ENCODE measurements at places on chromosomes 1 and 21.

DNA sequence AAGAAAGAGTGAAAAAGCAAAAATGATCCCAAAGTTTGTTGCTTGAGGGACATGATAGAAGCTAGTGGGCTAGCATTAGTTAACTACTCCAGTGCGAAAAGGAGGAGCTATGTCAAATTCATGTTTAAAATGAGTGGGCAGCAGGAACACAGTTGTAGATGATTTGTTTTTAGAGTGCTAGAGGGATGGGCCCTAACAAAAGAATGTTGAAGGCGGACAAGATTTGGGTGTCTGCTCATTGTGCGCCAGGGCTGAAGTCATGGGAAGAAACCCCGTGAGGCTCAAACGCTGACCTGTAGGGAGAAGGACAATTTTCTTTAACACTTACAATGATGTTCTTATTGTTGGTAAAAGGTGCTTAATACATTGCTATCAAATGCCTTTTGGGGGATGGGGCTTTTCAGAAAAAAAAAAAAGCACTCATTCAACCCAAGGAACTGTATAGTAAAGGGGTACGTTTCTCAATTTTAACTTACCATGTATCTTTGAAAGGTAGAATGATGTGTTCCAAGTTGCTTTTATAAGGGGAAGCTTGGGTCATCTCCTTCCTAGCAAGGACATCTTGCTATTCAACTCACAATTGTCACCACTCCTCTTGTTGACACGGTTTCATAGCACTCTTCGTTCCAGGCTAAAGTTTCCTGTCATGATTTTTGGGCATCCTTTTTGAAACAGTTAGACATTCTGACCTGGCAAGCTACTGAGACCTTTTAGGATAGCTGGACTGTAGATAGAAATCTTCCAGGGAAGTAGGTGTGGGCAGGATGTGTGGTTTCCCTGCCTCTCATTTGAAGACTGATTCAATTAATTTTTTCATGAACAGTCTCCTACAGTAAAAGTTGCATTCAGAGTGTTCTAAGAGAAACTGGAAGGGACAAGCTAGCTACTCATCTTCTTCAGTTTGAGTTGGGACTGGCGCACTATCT is 53.0 kb upstream of the CNN3 start:
- no peak for DNase-seq
- H3K4me1 ChIP-seq, result peaks cover 8% of the 10 kb centered on the region
- H3K27ac ChIP-seq, result peak overlapping the region; percentile 6
- no peaks in the 10 kb centered on the region for H3K27me3 ChIP-seq
- no peak overlapping the region for H3K4me3 ChIP-seq

DNA sequence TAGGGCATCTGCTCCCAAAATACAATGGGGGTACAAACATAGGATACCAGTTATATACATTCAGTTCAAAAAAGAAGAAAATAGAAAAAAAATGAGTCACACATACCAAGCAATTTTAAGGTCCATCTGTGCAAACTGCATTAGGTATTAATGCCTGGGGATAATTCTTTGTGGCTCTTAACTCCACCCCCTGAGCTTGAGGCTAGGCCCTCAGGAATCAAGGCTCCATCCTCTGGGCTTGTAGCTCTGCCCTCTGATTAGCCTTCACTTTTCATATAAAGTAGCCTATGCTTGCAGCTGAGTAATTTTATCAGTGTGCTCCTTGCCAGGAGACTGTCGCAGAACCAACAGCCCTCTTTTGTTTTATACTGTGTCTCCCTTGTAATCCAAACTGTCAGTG is 69.9 kb upstream of the BACE2 start:
- H3K4me1 ChIP-seq, result no peaks in the 10 kb centered on the region
- H3K36me3 ChIP-seq, result no peaks in the 10 kb centered on the region
- H3K27ac ChIP-seq, result no peak overlapping the region
- no peak for DNase-seq
- H3K27me3 ChIP-seq, result peaks cover 13% of the 10 kb centered on the region
- H3K4me3 ChIP-seq, result no peak overlapping the region

- no peaks in the 10 kb centered on the region for H3K4me1 ChIP-seq
- no peak for DNase-seq
- H3K4me3 ChIP-seq, result no peak overlapping the region
- peaks cover 4% of the 10 kb centered on the region for H3K36me3 ChIP-seq
- no peak overlapping the region for H3K27ac ChIP-seq
Measured at GRCh38 chr1:116411784-116412479, 38.9 kb downstream of the ATP1A1 start.

GRCh38 chr1:184020855-184021254 is 16.7 kb downstream of the COLGALT2 start:
- no peaks in the 10 kb centered on the region for H3K4me1 ChIP-seq
- no peak overlapping the region for H3K27ac ChIP-seq
- H3K36me3 ChIP-seq, result no peaks in the 10 kb centered on the region
- H3K27me3 ChIP-seq, result no peaks in the 10 kb centered on the region
- DNase-seq, result no peak

DNA sequence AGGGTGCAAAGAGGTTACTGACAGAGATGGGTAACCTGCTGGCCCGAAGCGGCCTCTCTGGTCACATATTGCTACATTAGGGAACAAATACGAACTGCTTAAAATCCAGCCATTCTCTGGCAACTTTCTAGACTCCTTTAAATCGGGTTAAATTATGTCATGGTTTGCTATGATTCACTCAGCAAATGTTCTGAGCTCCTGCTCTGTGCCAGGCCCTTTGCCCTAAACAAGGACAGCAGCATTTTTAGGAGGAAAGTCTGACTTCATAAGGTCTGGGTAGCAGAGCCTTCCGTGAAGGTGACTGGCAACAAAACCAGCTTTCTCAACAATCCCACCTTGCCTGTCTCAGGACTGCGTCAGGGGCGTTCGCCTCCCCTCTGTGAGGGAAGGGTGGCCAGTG is 15.4 kb downstream of the ZP4 start:
- H3K4me1 ChIP-seq, result no peaks in the 10 kb centered on the region
- no peaks in the 10 kb centered on the region for H3K36me3 ChIP-seq
- H3K27ac ChIP-seq, result no peak overlapping the region
- no peak overlapping the region for H3K4me3 ChIP-seq
- no peak for DNase-seq

GRCh38 chr1:236851871-236852270 is 56.8 kb downstream of the MTR start:
- no peaks in the 10 kb centered on the region for H3K27me3 ChIP-seq
- no peak overlapping the region for H3K27ac ChIP-seq

GRCh38 chr1:31792116-31792515 is 23.7 kb downstream of the SPOCD1 start:
- no peak overlapping the region for H3K27ac ChIP-seq
- H3K27me3 ChIP-seq, result peaks cover 20% of the 10 kb centered on the region
- H3K4me1 ChIP-seq, result peaks cover 13% of the 10 kb centered on the region
- no peaks in the 10 kb centered on the region for H3K36me3 ChIP-seq
- peak; percentile 41 for DNase-seq

- peaks cover 34% of the 10 kb centered on the region for H3K36me3 ChIP-seq
- no peak overlapping the region for H3K4me3 ChIP-seq
- peak; percentile 61 for DNase-seq
- no peaks in the 10 kb centered on the region for H3K4me1 ChIP-seq
Measured at GRCh38 chr1:160997323-160998038, 23.5 kb downstream of the F11R start.

- DNase-seq, result no peak
- H3K4me3 ChIP-seq, result no peak overlapping the region
- no peaks in the 10 kb centered on the region for H3K36me3 ChIP-seq
- H3K4me1 ChIP-seq, result no peaks in the 10 kb centered on the region
Measured at GRCh38 chr1:43047135-43047534, 88.5 kb upstream of the SLC2A1 start.

- H3K27ac ChIP-seq, result peak overlapping the region; percentile 77
- H3K4me1 ChIP-seq, result peaks cover 15% of the 10 kb centered on the region
Measured at GRCh38 chr1:174800216-174800851, 199.4 kb upstream of the CACYBP start.

- no peaks in the 10 kb centered on the region for H3K36me3 ChIP-seq
- DNase-seq, result no peak
- H3K27ac ChIP-seq, result no peak overlapping the region
- no peaks in the 10 kb centered on the region for H3K4me1 ChIP-seq
- no peak overlapping the region for H3K4me3 ChIP-seq
Measured at GRCh38 chr1:223261914-223262313, 102.1 kb downstream of the SUSD4 start.

All from tibial artery (tissue), 4 donors.